SK-N-SH (cell line): ENCODE measurements at places on chromosomes 7 and 10. TPM values are rescaled to one million over a fixed set of nuclear protein-coding genes. Genes with fewer than 3 reads are reported as not detected.

Gene MYH16
- 0.19 and 0.41 TPM in 2 replicates for polyA plus RNA-seq

Gene HHEX
- 0.75 and 1.1 TPM in 2 replicates for polyA plus RNA-seq

- DNase-seq: no peak
Measured at GRCh38 chr10:92342796-92343195, 51.8 kb downstream of the MARCHF5 start.

DNA sequence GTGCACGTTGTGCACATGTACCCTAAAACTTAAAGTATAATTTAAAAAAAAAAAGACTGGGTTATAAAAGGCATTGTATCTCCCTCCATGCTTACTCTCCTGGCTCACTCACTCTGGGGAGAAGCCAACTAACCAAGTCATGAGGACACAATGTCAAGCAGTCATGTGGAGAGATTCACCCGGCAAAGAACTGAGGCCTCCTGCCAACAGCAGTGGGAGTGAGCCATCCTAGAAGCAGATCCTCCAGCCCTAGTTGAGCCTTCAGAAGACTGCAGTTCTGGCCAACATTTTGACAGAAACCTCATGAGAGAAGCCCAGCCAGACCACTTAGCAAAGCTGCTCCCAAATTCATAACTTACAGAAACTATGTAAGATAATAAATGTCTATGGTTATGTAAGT lies 521.7 kb upstream of the FZD8 start:
- no peak for DNase-seq
